ENCODE measurements at places on chromosomes 7 and 10. TPM values are rescaled to one million over a fixed set of nuclear protein-coding genes. Genes with fewer than 3 reads are reported as not detected.

DNA sequence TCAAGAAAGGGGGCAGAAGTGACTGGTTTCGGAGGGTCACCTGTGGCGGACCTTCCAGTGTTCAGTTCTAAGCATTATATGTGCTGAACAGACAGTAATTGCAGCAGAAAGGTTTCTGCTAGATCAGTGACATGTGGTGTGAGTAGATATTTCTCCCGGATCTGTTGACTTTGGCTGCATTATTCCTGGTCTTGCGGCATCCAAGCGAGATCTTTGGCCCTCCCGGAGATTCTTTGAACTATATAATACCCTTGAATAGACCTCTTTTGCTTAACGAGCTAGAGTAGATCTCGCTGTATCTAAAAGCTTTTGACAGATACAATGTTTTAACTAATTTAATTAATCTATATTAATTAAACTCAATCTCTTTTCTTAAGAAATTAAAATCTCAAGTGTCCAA lies 99.8 kb downstream of the PTN start:
- H3K27me3 ChIP-seq, result no peaks in the 10 kb centered on the region
- H3K36me3 ChIP-seq, result peaks cover 27% of the 10 kb centered on the region
- no peak overlapping the region for H3K27ac ChIP-seq
- peaks cover 2% of the 10 kb centered on the region for H3K4me1 ChIP-seq
- DNase-seq, result no peak

GRCh38 chr7:91520645-91521044 lies 256.4 kb downstream of the FZD1 start:
- no peak overlapping the region for H3K27ac ChIP-seq
- H3K4me1 ChIP-seq, result peaks cover 10% of the 10 kb centered on the region
- no peak for DNase-seq
- H3K4me3 ChIP-seq, result no peak overlapping the region

Gene HMX2
- not detected for total RNA-seq

DNA sequence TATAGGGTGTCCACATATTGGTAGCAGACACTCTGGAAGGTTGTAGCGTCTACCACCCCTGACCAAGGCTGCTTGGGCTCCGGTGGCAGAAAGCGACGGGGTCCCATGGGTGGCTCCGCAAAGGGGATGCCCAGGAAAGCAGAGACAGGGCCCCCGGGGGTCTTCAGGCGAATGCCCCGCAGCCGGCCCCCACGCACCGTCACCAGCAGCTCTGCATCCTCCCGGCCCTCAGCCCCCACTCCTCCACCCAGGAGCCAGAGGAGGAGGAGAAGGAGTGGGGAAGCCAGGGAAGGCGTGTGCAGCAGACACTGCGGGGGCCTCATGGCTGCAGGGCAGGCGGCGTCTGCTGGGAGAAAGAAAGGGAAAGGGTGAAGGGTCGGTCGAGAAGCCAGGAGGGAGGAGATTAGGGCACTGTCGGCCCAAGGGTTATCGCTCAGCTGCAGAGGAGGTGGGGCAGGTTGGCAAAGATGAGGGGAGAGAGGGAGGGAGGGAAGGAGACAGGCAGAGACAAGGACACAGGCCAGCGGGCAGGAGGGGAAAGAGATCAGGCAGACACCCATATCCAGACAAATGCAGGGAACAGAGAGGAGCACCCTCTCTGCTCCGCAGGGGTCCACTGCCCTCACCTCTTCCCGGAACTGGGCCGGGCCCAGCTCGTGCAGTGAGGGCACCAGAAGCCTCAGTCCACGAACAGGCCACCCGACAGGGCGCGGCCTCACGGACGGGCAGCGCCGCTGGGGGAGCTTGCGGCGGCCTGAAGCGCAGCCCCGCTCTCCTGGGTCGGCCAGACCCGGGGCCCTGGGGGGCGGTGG lies 1.6 kb downstream of the ACHE start:
- peak overlapping the region; percentile 75 for H3K27ac ChIP-seq
- H3K4me1 ChIP-seq, result peaks cover 34% of the 10 kb centered on the region
- H3K36me3 ChIP-seq, result no peaks in the 10 kb centered on the region
- no peak for DNase-seq
- peak overlapping the region; percentile 62 for H3K4me3 ChIP-seq

GRCh38 chr7:85573346-85573745 lies 386.5 kb upstream of the SEMA3D start:
- H3K36me3 ChIP-seq, result no peaks in the 10 kb centered on the region
- H3K27me3 ChIP-seq, result no peaks in the 10 kb centered on the region
- H3K27ac ChIP-seq, result peak overlapping the region; percentile 32
- H3K4me3 ChIP-seq, result no peak overlapping the region

Gene TAS2R41
- not detected for total RNA-seq

GRCh38 chr7:28596245-28596935 lies 184.1 kb downstream of the CREB5 start:
- no peak overlapping the region for H3K4me3 ChIP-seq
- DNase-seq, result no peak
- no peaks in the 10 kb centered on the region for H3K36me3 ChIP-seq
- H3K27me3 ChIP-seq, result peaks cover 16% of the 10 kb centered on the region
- H3K27ac ChIP-seq, result no peak overlapping the region

Gene OR6V1
- not detected for total RNA-seq

GRCh38 chr7:95405800-95406199 lies 9.6 kb upstream of the PON3 start:
- H3K36me3 ChIP-seq, result peaks cover 26% of the 10 kb centered on the region
- H3K4me3 ChIP-seq, result no peak overlapping the region
- H3K27me3 ChIP-seq, result no peaks in the 10 kb centered on the region

DNA sequence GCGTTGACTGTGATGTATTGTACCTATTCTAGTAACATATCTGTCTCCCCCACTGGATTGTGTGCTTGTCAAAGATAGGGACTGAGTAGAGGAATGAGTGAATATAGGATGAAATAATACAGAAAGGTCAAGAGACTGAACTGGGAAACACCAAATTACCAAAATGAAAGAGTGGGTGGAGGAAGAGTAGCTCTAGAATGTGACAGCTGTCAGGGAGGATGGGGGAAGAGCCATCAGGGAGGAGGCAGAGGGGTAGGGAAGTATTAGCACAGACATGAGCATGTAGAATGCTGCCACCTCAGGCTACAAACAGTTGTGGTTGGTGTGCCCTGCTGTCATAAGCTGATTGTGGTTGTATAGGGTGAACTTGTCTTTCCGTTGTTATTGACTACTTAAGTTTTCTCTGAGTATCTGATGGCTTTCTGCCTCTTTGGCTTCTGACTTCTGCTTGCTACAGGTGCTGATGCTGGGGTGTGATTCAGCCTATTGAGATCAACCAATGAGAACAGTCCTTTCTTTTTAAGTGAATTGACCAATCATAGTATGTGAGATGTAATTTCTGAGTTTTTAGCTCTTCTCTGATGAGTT lies 5.6 kb downstream of the CCSER2 start:
- no peak overlapping the region for H3K4me3 ChIP-seq
- no peaks in the 10 kb centered on the region for H3K27me3 ChIP-seq
- no peak overlapping the region for H3K27ac ChIP-seq

Gene FAM25G
- total RNA-seq, result not detected

GRCh38 chr10:29643771-29644501 lies 9.2 kb upstream of the SVIL start:
- no peaks in the 10 kb centered on the region for H3K27me3 ChIP-seq
- H3K4me1 ChIP-seq, result peaks cover 54% of the 10 kb centered on the region
- H3K4me3 ChIP-seq, result no peak overlapping the region
- peaks cover 23% of the 10 kb centered on the region for H3K36me3 ChIP-seq
- no peak for DNase-seq

All from mesothelial cell of epicardium (in vitro differentiated cells).